ENCODE measurements at places on chromosomes 4 and X.

DNA sequence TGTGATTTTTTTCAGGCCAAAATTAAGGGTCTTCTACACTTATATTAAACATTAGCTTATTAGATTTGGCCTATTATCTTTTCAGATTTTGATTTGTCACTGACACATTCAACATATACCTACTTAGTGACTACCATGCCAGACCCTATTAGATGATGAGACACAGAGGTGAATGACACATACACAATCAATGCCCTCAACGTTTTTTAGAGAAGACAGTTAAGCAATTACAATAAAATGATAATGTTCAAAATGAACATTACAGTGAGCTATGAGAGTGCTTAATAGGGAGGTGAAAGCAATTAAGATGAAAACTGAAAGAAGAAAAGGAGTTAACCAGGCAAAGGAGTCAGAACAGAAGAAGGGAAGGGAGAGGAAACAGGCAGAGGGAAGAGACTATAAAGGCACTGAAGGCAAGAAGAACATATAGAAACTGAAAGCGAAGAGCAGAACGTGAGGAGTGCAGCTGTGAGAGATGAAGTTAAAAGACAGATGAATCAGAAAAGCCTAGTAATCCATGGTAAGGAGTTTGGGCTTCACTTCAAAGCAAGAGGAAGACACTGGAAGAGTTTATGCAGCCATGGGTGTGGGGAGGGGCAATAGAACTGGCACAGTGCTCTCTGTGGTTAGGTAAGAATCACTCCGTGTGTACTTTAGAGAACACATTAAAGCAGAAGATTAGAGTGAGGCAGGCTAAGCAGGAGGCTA, 119.0 kb downstream of the REELD1 start:
- no peak for DNase-seq

- DNase-seq, result no peak
These were observed 79.7 kb upstream of the PRPS2 start for GRCh38 chrX:12711435-12712040.

- DNase-seq, result no peak
These were observed 92.9 kb downstream of the TNIP2 start for GRCh38 chr4:2663275-2663674.

DNA sequence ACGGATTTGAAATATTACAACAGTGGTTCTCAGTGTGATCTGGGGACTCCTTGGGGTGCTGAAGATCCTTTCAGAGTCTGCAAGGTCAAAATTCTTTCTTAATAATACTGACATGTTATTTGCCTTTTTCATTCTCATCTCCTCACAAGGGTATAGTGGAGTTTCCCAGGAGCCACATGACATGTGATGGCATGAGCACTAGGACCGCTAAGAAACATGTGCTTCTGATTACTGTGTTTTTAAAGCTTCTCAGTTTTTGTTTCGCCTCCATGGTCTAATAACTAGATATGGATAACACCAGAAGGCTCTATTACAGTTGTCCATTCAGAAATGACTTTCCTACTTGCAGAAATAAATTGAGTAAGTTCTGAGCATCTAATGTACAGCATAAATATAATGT, 156.1 kb downstream of the RAB28 start:
- DNase-seq, result no peak

GRCh38 chr4:153371701-153372234, 27.3 kb downstream of the MND1 start:
- DNase-seq, result no peak

GRCh38 chr4:17448689-17449088, 63.2 kb downstream of the QDPR start:
- no peak for DNase-seq

DNA sequence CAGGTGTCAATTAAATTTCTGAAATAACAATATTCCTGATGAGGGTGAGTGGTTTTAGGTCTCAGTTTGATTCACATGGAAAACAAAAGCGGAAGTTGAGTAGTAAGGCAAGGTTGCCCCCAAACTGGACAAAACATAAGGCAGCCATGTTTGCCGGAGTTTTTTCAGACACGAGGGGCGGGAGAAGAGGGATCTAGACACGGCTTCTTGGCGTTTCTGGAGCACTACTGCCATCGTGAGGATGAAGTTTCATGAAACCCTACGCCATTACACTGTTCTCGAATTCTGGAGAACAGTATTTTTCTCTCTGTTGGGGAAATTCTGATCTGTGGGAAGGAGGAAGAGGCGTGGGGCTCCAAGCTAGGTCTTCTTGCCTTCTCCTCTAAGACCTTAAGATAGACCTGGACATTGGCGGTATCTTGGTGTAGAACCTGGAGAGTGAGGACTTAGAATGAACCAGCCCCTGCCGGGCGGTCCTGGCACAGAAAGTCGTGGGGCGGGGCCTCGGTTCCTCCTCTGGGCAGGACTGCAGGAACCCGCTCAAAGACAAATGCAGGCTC, 160.3 kb downstream of the OR13H1 start:
- DNase-seq, result no peak
